MM.1S (cell line): ENCODE measurements at places on chromosomes 4 and X.

GRCh38 chr4:181376058-181376457 lies 867.1 kb upstream of the TENM3 start:
- no peak overlapping the region for H3K27ac ChIP-seq
- DNase-seq = no peak
- H3K36me3 ChIP-seq = no peaks in the 10 kb centered on the region
- H3K4me1 ChIP-seq = no peaks in the 10 kb centered on the region
- H3K27me3 ChIP-seq = no peaks in the 10 kb centered on the region

DNA sequence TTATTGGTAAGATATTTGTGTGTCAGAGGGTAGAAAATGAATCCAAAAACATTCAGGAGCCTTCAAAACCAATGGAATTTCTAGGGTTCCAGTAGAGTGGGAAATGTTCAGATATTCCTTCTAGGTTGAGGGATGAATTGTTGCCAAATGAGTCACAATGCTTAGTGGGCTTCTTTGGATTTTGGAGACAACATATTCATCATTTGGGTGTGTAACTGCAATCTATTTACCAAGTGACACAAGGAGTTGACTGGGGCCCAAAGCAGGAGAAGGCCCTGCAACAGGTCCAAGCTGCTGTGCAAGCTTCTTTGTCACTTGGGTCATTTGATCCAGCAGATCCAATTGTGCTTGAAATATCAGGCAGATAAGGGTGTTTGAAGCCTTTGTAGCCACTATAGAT lies 551.5 kb upstream of the PITX2 start:
- DNase-seq = no peak
- no peak overlapping the region for H3K27ac ChIP-seq
- H3K27me3 ChIP-seq = no peaks in the 10 kb centered on the region
- H3K4me1 ChIP-seq = no peaks in the 10 kb centered on the region

DNA sequence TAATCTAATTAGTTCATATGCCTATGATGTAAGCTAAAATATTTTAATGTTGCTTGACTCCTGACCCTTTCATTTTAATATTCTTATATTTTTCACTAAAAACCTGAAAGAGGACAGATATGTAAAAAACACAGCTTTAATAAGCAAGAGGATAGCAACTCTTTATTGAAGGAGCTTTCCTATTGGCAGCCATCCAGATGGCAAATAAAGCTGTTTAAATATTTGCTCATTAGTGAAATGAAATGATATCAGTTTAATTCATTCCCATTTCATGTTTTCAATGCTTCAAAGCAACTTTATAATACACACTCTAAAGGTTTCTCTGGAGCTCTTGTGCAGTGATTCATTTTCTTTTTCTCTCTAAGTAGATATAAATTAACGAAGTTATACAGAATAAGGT lies 473.4 kb downstream of the PCDH7 start:
- no peaks in the 10 kb centered on the region for H3K4me1 ChIP-seq
- no peaks in the 10 kb centered on the region for H3K27me3 ChIP-seq
- no peak overlapping the region for H3K4me3 ChIP-seq
- no peaks in the 10 kb centered on the region for H3K36me3 ChIP-seq
- no peak overlapping the region for H3K27ac ChIP-seq

GRCh38 chrX:38407126-38407525 lies 54.7 kb downstream of the OTC start:
- H3K27me3 ChIP-seq = no peaks in the 10 kb centered on the region
- H3K4me1 ChIP-seq = no peaks in the 10 kb centered on the region
- H3K27ac ChIP-seq = no peak overlapping the region
- DNase-seq = no peak
- H3K4me3 ChIP-seq = no peak overlapping the region
- H3K36me3 ChIP-seq = no peaks in the 10 kb centered on the region

DNA sequence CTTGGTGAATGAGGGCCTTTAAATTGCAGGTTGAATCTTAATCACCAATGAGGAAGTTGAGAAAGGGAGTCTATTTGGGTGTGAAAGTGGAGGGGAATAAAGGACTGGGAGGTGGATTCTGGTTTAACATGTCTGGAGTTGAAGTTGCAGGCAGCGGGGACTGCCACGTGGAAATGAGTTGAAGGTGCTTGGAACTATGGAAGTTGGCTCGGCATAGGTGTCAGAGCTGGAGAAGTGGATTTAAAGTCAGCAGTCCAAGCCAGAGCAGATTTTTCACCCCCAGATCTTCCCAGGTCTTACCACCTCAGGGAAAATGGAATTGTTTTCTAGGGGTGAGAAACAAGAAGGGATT lies 44.9 kb downstream of the TIGD4 start:
- H3K4me3 ChIP-seq = no peak overlapping the region
- no peaks in the 10 kb centered on the region for H3K36me3 ChIP-seq
- H3K27ac ChIP-seq = no peak overlapping the region
- H3K4me1 ChIP-seq = peaks cover 13% of the 10 kb centered on the region
- H3K27me3 ChIP-seq = no peaks in the 10 kb centered on the region
- no peak for DNase-seq

- H3K4me1 ChIP-seq = no peaks in the 10 kb centered on the region
- H3K4me3 ChIP-seq = no peak overlapping the region
- H3K27ac ChIP-seq = no peak overlapping the region
- no peaks in the 10 kb centered on the region for H3K27me3 ChIP-seq
- no peak for DNase-seq
Observed at GRCh38 chr4:25536564-25537320, 118.9 kb upstream of the SLC34A2 start.

GRCh38 chr4:85370400-85371032 lies 104.4 kb upstream of the ARHGAP24 start:
- no peak overlapping the region for H3K4me3 ChIP-seq
- no peaks in the 10 kb centered on the region for H3K36me3 ChIP-seq
- H3K27me3 ChIP-seq = no peaks in the 10 kb centered on the region
- peak; percentile 34 for DNase-seq

DNA sequence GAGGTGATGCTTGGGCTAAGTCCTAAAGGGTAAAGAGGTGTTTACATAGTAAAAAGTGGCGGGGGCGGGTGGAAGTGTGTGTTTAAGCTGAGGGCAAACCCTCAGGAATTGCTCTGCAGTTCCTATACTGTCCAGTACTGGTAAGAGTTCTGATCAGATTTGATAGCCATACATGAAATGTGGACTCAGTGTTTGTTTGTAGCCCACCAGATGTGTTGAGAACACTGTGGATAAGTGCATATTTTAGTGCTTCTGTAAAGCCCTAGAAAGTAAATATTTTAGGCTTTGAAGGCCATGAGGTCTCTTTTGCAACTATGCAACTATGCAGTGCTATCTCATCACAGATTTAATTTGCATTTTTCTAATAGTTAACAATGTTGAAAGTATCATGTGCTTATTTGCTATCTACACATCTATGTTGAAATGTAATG lies 80.7 kb upstream of the EOLA2 start:
- H3K27me3 ChIP-seq = no peaks in the 10 kb centered on the region
- no peak for DNase-seq
- no peaks in the 10 kb centered on the region for H3K4me1 ChIP-seq
- no peaks in the 10 kb centered on the region for H3K36me3 ChIP-seq

DNA sequence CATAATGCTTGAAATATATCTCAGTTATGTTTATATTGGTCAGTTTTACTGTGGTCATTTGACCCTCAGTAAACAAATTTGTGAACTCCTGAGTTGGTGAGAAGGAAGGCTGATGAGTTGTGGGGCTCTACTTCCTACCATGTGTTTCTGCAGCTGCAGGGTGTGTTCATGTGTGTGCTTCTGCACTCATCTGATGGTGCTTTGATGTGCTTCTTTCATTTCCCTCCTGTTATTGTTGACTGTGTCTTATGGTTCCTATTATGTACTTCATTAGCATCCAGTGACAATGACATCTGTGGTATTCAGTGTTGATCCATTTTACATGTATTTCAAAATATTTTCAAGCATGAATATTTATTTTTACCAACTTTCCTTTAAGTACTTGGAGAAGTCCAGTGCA lies 46.5 kb downstream of the XAGE2 start:
- H3K4me1 ChIP-seq = no peaks in the 10 kb centered on the region
- no peak overlapping the region for H3K27ac ChIP-seq
- H3K4me3 ChIP-seq = no peak overlapping the region

- no peaks in the 10 kb centered on the region for H3K36me3 ChIP-seq
- DNase-seq = no peak
- no peak overlapping the region for H3K27ac ChIP-seq
- no peaks in the 10 kb centered on the region for H3K4me1 ChIP-seq
- H3K4me3 ChIP-seq = no peak overlapping the region
Observed at GRCh38 chrX:131262200-131262599, 26.9 kb downstream of the IGSF1 start.

DNA sequence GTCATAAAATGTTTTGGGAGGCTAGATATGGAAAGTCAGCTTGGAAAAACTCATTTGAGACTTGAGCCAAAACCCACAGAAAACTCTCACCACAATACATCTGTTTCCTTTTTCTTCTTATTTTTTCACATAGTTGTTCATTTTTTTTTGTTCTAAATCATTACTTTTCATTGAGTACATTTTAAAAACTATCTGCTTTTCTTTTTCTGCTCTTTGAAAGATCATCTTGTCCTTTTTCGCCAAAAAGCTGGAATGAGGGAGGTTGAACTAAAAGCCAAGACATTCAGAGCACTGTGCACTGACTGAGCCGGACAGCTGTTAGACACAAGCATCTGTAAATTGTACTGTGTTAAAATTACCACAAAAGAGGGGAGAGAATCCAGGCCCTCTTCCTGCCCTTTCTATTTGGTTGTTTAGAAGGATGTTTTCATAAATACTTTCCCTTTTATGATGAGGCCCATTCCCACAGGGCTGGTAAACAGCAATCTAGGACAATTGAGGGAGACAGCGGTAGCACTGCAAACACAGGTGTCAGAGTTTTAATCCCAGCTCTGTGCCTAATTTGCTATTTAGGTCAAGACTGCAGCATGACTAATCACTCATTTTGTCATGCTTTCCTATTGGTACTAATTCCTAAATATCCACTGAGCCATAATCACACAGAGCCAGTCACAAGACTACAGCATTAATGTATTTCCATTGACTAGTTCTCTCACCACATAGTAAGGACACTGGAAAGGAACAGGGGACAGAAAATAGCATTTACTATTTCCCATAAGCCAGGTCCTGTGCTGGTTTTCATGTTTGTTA lies 7.3 kb upstream of the RNF150 start:
- peaks cover 13% of the 10 kb centered on the region; the same call in 1 of the 2 replicates for H3K4me1 ChIP-seq
- no peaks in the 10 kb centered on the region; the same call in 1 of the 2 replicates for H3K27me3 ChIP-seq
- no peak for DNase-seq
- no peak overlapping the region for H3K4me3 ChIP-seq
- H3K27ac ChIP-seq = no peak overlapping the region

GRCh38 chrX:79169484-79169883 lies 25.0 kb downstream of the GPR174 start:
- DNase-seq = no peak
- no peak overlapping the region for H3K4me3 ChIP-seq
- no peaks in the 10 kb centered on the region for H3K27me3 ChIP-seq
- no peaks in the 10 kb centered on the region for H3K4me1 ChIP-seq
- no peaks in the 10 kb centered on the region for H3K36me3 ChIP-seq

GRCh38 chrX:31350808-31351074 lies 278.9 kb upstream of the FTHL17 start:
- H3K4me3 ChIP-seq = no peak overlapping the region
- no peaks in the 10 kb centered on the region for H3K4me1 ChIP-seq
- no peaks in the 10 kb centered on the region for H3K36me3 ChIP-seq
- no peak for DNase-seq
- H3K27ac ChIP-seq = no peak overlapping the region

GRCh38 chr4:53586121-53586816 lies 5.0 kb downstream of the LNX1 start:
- no peak overlapping the region for H3K4me3 ChIP-seq
- no peaks in the 10 kb centered on the region for H3K36me3 ChIP-seq
- no peak for DNase-seq
- no peaks in the 10 kb centered on the region for H3K4me1 ChIP-seq

DNA sequence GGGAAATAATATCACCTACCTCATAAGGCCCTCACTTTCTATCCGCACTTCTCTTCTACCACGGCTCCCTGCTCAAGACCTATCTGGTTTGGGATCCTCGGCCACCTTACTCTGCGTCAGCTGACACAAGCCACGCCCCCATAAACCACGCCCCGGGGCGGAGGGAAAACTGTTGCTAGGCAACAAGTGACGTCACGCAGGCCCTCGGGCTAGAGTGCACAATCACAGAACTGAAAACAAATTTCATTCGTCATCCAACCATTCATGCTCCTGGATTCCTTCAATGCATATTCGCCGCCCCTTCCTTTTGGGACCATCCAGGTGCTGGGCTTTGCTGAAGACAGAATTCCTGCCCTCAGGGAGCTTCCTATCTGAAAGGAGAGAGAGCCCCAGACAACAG lies 66.3 kb downstream of the SMC1A start:
- DNase-seq = no peak
- no peak overlapping the region for H3K4me3 ChIP-seq
- H3K27me3 ChIP-seq = no peaks in the 10 kb centered on the region
- no peak overlapping the region for H3K27ac ChIP-seq

DNA sequence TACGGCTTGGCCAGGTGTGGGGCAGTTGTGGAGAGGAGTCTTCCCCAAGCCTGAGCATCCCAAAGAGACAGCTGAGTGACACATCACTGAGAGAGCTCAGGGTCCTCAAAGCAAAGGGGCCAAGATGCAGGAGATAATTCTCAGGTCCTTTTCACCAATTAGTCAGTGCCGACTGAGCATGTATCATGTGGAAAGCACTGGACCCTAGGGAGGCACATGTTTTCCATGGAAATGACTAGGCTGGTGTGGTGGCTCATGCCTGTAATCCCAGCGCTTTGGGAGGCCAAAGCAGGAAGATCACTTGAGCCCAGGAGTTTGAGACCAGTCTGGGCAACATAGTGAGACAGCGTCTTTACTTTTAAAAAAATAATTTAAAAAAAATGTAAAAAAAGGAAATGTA lies 67.3 kb upstream of the PRPS1 start:
- no peaks in the 10 kb centered on the region for H3K4me1 ChIP-seq
- no peak overlapping the region for H3K27ac ChIP-seq
- H3K4me3 ChIP-seq = no peak overlapping the region
- H3K36me3 ChIP-seq = no peaks in the 10 kb centered on the region

DNA sequence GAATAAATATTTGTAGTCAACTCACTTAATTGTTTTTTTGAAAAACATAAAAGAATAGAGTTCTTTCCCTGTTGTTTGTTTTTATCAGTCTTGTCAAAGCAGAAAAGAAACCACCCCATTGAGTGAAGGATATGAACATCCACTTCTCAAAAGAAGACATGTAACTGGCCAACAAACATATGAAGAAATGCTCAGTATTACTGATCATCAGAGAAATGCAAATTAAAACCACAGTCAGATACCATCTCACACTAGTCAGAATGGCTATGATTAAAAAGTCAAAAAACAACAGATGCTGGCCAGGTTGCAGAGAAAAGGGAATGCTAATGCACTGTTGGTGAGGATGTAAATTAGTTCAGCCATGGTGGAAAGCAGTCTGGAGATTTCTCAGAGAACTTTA lies 326.1 kb upstream of the EMCN start:
- H3K27me3 ChIP-seq = no peaks in the 10 kb centered on the region
- DNase-seq = no peak
- H3K36me3 ChIP-seq = no peaks in the 10 kb centered on the region
- no peaks in the 10 kb centered on the region for H3K4me1 ChIP-seq
- H3K4me3 ChIP-seq = no peak overlapping the region

DNA sequence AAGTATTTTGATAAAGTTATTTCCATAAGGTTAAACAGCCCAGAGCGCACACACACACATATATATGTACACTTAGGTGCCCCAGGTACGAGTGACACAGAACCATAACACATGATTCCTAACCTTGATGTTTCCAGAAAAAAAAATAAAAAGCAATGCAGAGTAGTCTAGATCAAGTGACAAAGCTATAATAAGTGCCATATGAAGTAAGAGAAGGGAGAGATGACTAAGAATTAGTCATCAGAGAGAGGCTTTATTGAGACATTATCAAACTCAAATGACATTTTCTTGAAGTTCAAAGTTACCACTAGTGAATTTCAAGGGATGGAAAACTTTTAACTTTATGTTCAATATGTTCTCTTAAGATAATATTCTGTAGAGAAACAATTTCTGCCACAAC lies 215.0 kb downstream of the HTR2C start:
- DNase-seq = no peak
- no peaks in the 10 kb centered on the region for H3K4me1 ChIP-seq
- H3K4me3 ChIP-seq = no peak overlapping the region
- H3K27ac ChIP-seq = no peak overlapping the region
- no peaks in the 10 kb centered on the region for H3K36me3 ChIP-seq
- H3K27me3 ChIP-seq = no peaks in the 10 kb centered on the region
